Activated CD4-positive, alpha-beta memory T cell treated with anti-CD3 and anti-CD28 coated beads, Interleukin-2, amount 10 ng/mL, durations not matched to agents 7 days and 5 days (primary cell): ENCODE measurements at places on chromosomes 4 and X.

DNA sequence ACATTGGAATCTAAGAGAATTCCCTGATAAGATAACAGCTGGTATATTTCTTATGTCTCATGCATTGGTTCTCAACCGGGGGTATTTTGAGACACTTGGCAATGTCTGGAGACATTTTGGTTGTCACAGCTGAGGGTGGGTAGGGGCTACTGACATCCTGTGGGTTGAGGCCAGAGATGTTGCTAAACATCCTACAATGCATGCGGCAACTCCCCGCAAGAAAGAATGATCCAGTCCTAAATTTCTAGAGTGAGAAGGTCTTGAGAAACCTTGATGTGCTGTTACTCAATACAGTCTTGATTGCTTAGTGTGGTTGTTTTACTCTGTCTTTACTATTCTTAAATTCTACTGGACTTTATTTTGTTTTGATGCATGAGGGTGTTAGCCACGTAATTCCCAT, 287.2 kb downstream of the FRMPD4 start:
- no peak for DNase-seq
- no peak overlapping the region for H3K27ac ChIP-seq
- H3K4me1 ChIP-seq: no peaks in the 10 kb centered on the region
- H3K36me3 ChIP-seq: no peaks in the 10 kb centered on the region

DNA sequence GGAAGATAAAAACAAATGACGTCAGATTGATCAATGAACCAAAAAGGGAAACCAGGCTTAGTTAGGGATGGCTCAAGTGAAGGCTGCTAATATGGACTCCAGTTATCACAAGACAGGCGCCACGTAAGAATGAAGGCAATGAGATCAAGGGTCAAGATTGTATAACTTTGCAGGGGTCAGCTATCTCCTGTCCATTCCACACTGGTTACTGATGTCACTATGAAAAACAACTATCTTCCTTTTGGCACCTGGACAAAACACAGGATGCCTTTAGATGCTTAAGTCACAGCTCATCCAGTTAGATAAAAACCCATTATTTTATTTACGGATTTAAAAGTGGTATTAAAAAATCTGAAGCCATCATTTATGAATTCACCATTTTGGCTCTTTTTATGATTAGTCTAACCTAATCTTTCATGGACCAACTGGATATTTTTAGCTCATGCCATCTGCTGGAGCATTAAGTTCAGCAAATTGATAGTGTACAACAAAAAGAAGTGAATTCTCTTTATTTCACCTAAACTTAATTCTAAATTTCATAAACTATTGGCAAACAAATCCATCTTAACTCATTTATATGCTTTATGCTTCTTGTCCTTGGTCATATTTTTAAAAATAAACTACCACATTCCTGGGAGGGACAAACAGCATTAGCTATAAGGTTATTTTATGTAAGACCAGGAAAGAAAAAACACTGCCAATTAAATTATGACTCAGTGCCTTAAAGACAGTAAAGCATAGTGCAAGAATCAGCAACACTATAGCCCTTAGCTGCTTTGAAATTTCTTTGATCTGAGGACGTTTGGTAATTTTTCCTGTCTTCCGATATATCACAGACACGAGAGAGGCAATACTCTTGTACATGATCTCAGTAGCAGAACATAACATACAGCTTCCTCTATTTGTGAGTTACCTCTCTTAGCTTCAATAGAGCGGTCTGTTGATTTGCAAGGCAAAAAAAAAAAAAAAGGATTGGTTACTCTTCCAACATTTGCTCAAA, 27.0 kb downstream of the DHX15 start:
- no peak for DNase-seq
- H3K4me3 ChIP-seq: no peak overlapping the region
- H3K4me1 ChIP-seq: peaks cover 64% of the 10 kb centered on the region
- no peaks in the 10 kb centered on the region for H3K27me3 ChIP-seq
- peaks cover 65% of the 10 kb centered on the region for H3K36me3 ChIP-seq

- no peak overlapping the region for H3K4me3 ChIP-seq
- no peaks in the 10 kb centered on the region for H3K36me3 ChIP-seq
- H3K4me1 ChIP-seq: no peaks in the 10 kb centered on the region
- no peak for DNase-seq
- no peaks in the 10 kb centered on the region for H3K27me3 ChIP-seq
- no peak overlapping the region for H3K27ac ChIP-seq
These were observed 203.7 kb upstream of the NWD2 start for GRCh38 chr4:37040816-37041215.

GRCh38 chrX:49809891-49810632, 19.0 kb upstream of the PAGE4 start:
- no peaks in the 10 kb centered on the region for H3K36me3 ChIP-seq
- no peak for DNase-seq
- no peaks in the 10 kb centered on the region for H3K4me1 ChIP-seq

- peaks cover 11% of the 10 kb centered on the region for H3K27me3 ChIP-seq
- H3K36me3 ChIP-seq: no peaks in the 10 kb centered on the region
- H3K27ac ChIP-seq: no peak overlapping the region
- H3K4me3 ChIP-seq: no peak overlapping the region
These were observed 164.9 kb downstream of the SPRY1 start for GRCh38 chr4:123561525-123561924.

- no peak overlapping the region for H3K27ac ChIP-seq
- no peaks in the 10 kb centered on the region for H3K36me3 ChIP-seq
- no peaks in the 10 kb centered on the region for H3K4me1 ChIP-seq
- H3K27me3 ChIP-seq: no peaks in the 10 kb centered on the region
- DNase-seq: no peak
These were observed 16.9 kb downstream of the TAF7L start for GRCh38 chrX:101274198-101274597.

DNA sequence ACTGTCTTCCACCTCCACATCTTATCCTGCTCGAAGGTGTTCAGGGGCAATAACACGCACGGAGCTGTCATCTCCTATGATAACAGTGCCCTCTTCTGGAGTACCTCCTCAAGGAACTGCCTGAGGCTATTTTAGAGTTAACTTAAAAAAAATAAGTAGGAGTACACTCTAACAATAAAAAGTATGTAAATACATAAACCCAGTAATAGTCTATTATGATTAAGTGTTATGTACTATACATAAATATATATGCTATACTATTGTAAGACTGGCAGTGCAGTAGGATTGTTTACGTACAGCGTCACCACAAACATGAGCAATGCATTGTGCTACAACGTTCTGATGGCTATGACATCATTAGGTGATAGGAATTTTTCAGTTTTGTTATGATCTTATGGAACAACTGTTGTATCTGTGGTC, 34.5 kb upstream of the TLR2 start:
- no peak overlapping the region for H3K4me3 ChIP-seq
- H3K36me3 ChIP-seq: no peaks in the 10 kb centered on the region
- no peaks in the 10 kb centered on the region for H3K27me3 ChIP-seq

- peaks cover 28% of the 10 kb centered on the region for H3K4me1 ChIP-seq
- no peak for DNase-seq
- H3K4me3 ChIP-seq: no peak overlapping the region
- H3K36me3 ChIP-seq: peaks cover 22% of the 10 kb centered on the region
- H3K27ac ChIP-seq: no peak overlapping the region
- no peaks in the 10 kb centered on the region for H3K27me3 ChIP-seq
These were observed 62.3 kb downstream of the FAM193A start for GRCh38 chr4:2598511-2599303.

- no peaks in the 10 kb centered on the region for H3K4me1 ChIP-seq
- H3K27ac ChIP-seq: no peak overlapping the region
- no peak overlapping the region for H3K4me3 ChIP-seq
- no peak for DNase-seq
- no peaks in the 10 kb centered on the region for H3K36me3 ChIP-seq
These were observed 173.9 kb downstream of the GRXCR1 start for GRCh38 chr4:43066415-43066814.

GRCh38 chr4:165711436-165711835, 161.6 kb upstream of the TLL1 start:
- no peak overlapping the region for H3K4me3 ChIP-seq
- H3K4me1 ChIP-seq: no peaks in the 10 kb centered on the region
- no peak for DNase-seq
- no peaks in the 10 kb centered on the region for H3K27me3 ChIP-seq

DNA sequence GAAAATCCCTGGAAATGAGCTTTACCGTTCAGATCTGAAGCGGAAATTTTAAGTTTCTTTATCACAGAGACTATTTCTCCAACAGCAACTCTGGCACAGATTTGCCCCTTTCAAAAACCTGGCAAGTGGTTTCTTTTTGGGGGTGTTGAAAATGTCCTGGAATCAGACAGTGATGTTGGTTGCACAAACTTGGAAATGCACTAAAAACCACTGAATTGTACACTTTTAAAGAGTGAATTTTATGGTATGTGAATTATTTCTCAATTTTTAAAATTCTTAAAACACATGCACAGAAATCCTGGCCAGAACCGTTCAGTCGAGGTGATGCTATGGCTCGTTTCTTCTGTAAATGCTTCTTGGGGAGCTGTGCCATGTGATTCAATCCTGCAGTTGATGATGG, 121.2 kb upstream of the RBPJ start:
- no peak overlapping the region for H3K4me3 ChIP-seq
- H3K27me3 ChIP-seq: peaks cover 21% of the 10 kb centered on the region
- peak overlapping the region; percentile 18 for H3K27ac ChIP-seq
- DNase-seq: no peak
- H3K4me1 ChIP-seq: peaks cover 63% of the 10 kb centered on the region

- H3K27me3 ChIP-seq: peaks cover 25% of the 10 kb centered on the region
- no peak for DNase-seq
- H3K4me3 ChIP-seq: no peak overlapping the region
- no peaks in the 10 kb centered on the region for H3K36me3 ChIP-seq
- H3K4me1 ChIP-seq: no peaks in the 10 kb centered on the region
These were observed 64.9 kb upstream of the SCOC start for GRCh38 chr4:140308366-140309123.
